GM20000 (cell line): ENCODE measurements at places on chromosomes 11 and 22.
A peak's percentile ranks its signal among the peaks of the same experiment; 100 is the strongest.

GRCh38 chr11:65857500-65857852, 504 bp downstream of the CFL1 start:
- no peak for DNase-seq

DNA sequence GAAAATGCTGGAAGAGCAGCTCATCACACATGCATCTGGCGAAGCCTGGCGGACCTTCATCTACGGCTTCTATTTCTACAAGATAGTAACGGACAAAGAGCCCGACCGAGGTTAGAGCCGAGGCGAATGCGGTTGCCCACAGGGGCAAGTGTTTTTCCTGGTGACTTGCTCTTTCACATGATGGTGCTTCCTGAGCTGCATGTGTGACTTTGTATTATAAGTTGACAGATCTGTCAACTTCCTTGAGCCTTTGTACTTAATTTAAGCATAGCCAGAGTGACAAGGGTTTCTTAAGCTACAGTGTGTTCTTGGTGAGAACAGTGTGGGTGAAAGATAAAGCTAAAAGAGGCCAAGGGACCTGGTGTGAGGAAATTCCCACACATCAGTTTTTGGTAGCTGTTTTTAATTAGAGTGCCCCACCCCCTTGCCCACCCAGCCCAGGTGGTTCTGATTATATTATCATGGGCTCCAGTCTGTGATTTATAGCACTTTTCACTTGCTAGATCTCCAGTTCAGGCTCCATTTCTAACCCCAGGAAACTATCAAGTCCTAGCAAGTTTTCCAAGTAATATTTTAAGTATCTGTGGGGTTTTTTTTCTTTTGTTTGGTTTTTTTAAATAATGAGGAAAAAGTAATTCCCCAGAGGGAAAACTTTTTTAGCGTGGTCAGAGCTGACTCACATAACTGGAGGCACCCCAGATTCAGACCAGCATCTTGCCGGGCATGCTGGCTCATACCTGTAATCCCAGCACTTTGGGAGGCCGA, 68.0 kb upstream of the YWHAH start:
- no peak for DNase-seq

DNA sequence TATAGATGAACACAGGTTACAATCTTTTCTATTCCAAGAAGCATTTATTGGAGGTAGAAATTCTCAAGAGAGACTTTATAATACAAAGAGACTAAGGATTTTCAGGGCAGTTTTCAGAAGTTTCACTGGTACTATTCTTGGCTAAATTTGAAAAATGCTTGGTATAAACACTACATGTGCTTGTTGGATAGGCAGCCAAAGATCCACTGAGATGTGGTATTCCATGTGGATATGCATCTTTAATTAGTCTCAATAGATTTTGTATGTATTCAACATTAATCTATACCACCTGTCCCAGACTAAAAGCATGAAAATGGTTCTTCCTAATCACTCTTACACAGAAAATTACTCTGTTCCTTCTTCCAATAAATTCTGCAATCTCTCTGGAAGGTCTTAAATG, 232.6 kb downstream of the CADM1 start:
- no peak for DNase-seq

DNA sequence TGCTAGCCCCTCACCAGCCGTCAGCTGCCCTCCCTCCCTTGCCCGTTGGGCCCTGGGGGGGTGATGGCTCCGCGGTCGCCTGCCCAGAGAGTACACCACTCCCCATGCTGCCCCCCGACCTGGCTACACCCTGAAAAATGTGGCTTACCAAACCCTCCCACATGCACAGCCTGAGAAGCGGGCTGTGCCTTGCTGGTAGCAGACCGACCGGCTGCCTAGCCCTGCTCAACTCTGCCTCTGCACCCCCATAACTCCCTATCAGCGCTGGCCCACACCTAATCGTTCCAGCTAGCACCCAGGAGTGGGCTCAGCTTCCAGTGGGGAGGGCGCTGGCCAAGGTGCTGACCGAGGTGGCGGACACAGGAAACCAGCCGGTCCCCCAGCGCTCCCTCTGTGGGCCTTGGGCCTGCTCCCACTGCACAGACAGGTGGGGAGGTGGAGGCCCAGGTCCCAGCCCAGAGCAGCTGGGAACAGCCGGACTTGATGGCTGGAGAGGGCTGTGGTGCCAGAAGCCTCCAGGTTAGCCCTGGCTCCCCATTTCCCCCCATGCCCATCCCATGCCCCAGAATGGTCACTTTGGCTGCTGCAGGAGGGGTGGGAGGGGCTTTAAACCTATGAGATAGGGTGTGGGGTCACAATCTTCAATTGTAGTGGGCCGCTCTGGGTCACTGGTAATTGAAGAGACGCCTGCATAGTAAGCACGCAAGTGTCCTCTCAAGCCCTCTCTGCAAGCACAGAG, 32.1 kb upstream of the PRODH start:
- no peak for DNase-seq

DNA sequence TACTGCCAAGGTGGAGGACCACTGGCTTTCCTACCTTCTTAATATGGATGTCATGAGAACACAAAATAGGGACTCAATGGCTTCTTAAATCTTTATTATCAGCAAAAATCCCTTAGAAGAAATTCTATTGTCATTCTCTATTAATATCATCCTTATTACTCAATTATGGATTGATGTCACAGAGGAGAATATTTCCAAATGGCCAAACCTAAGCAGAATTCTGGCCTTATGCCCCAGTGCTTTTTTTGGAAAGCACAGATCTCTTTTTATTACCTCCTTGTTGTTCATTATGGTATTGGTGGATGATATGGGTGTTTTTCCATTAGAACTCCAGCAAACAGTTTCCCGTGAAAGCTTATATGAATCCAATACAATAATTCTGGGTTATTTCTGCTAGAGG, 9.9 kb downstream of the CRTAM start:
- DNase-seq: no peak

DNA sequence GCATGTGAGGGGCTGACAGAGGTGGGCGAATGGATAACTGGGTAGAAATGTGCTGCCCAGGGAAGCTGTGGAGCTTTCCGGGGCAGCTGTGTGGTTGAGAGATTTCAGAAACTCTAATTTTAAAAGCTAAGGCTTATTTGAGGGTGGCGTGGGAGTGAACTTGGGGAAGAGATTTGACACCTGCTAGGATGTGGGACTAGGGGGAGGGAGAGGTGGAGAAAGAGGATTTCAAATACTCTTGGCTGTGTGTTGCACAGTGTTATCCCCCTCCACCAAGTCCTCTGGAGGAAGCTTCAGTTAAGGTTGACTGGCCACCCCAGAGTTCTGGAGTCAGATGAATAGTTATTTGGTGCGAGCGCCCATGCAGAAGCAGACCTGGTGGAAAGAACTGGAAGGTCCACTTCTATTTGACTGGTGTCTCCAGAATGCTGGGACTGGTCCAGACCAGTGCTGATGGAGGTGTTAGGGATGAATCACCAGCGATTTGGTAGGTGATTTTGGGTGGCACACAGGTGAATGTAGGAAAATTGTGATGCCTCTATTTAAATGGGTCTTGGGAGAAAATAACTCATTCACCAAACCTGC, 72.8 kb upstream of the ALX4 start:
- DNase-seq: no peak

DNA sequence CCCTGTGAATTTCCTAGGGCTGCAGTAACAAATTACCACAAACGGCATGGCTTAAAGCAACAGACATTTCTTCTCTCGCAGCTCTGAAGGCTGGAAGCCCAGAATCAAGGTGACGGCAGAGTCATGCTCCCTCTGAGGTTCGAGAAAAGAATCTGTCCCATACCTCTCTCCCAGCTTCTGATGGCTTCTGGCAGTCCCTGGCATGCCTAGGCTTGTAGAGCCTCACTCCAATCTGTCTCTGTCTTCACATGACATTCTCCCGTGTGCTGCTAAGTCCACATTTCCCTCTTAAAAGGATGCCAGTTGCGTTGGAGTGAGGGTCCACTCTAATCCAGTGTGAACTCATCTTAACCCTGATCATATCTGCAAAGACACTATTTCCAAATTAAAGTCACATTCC, 116.2 kb downstream of the NECTIN1 start:
- DNase-seq: no peak

GRCh38 chr11:10385696-10386095, 69.4 kb upstream of the AMPD3 start:
- no peak for DNase-seq

- DNase-seq: no peak
These were observed 14.8 kb downstream of the SHISA8 start for GRCh38 chr22:41899992-41900651.

- DNase-seq: peak; percentile 16
These were observed 108.7 kb upstream of the SNX19 start for GRCh38 chr11:131025020-131025419.

- DNase-seq: no peak
These were observed 201.9 kb upstream of the UBASH3B start for GRCh38 chr11:122453586-122453985.

GRCh38 chr11:69183613-69184012, 27.9 kb downstream of the SMIM38 start:
- DNase-seq: peak; percentile 60

DNA sequence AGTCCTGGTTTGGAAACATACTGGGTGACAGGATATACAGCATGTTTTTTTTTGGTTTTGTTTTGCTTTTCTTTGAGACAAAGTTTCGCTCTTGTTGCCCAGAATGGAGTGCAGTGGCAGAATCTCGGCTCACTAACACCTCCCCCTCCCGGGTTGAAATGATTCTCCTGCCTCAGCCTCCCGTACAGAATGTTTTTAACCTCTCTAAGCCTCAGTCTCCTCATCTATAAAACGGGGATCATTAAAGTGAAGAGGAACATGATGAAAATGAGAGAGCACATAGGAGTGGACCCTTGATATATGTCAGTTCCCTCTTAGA, 28.1 kb upstream of the SCARF2 start:
- no peak for DNase-seq

DNA sequence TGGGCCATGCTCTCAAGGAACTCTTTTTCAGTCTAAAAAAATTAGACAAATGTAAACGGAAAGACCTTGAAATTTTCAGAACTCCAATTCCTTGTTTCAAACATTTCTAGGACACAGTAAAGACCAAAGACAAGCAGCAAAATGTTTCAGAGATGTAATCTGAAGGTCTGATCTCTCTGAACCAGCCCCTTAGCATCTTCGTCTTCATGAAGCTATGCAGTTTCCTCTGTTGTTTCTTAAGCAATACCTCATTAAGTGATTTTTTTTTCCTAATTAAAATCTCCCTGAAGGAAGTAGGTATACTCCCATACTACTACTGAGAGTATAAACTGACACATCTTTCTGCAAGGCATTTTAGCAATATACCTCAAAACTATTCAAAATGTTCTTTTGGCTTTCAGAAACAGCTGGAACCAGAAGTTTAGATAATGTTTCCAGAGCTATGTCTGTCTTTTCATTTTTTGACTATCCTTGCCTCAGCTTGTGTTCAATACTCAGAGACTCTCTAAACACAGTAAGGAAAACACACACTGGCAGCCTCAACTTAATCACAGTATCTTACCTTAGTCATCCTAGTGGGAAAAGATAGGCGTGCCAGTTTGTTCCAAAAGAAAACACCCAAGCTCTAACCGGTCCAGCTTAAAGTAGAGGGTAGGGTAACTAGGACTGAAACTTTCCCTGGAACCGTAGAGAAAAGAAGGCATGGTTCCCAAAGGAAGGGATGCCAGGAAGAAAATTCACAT, 25.1 kb downstream of the SBF2 start:
- DNase-seq: no peak

- DNase-seq: no peak
These were observed 42.7 kb downstream of the SGSM1 start for GRCh38 chr22:24848559-24849168.

- DNase-seq: no peak
These were observed 119.2 kb downstream of the PHF21B start for GRCh38 chr22:44890416-44891292.

DNA sequence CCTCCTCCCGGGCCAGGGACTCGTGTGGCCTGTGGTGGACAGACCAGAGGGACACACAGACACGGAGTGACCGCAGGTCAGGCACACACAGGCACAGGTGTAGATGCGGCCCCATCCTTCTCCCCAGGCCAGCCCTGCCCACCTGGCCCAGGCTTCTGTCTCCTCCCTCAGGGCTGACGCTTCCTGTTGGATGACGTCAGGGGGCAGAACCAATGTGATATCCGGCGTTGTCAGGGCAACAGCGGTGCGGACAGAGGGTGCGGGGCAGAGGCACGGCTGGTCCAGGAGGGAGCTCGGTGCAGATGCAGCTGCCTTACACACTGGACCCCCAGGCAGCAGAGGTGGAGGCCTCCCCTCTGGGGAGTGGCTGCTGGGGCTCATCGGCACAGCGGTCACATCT, 2.9 kb upstream of the TUBGCP6 start:
- peak; percentile 75 for DNase-seq

GRCh38 chr11:126318574-126319373, 14.9 kb downstream of the DCPS start:
- DNase-seq: peak; percentile 66

- no peak for DNase-seq
These were observed 256.9 kb downstream of the KIRREL3 start for GRCh38 chr11:126743628-126744027.

- DNase-seq: no peak
These were observed 469 bp downstream of the ZBED5 start for GRCh38 chr11:10857459-10857708.

DNA sequence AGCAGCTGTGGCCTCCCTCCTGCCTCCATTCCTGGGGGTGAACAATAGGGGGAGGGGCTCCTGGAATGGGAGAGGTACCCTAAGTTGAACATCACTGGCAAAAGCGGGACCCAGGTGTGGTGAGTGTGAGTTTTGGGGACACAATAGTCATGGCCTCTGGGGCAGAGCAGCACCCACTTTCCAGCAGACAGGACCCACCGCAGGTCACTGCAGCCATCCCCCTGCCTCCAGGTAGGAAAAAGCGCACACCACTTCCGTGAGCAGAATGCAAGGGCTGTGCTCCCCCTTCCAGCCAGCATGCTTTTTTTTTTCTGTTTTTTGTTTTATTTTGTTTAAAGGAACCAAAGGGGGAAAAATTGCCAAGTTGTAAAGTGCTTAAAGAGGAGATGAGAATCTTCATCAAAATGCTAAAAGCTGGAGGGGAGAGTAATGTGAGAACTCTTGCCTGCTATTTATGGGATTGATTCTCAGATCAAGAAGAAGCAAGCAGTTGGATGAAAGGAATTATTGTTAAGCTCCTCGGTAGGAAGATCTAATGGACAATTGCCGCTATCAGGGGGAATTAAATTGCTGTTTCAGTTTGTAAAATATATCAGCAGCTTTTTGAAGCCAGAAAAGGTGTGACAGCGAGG, 152.9 kb downstream of the FEZ1 start:
- no peak for DNase-seq

GRCh38 chr11:121372028-121372427, 79.5 kb downstream of the SC5D start:
- DNase-seq: no peak

DNA sequence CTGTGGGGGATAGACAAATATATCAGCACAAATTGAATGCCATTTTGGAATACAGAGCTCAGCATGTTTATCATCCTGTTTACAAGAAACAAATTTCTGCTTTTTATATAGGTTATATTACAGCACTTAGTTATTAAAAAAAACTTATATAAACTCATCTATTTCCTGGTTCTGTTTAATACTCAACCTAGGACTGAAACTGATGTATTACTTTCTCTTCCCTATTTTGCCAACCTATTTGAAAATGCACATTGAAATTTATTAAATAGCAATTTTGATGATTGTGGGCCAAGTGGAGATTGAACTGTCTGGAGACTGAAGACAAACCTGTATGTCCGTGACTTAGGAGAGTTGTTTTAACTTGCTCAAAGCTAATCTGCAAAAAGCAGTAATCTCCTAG, 288.3 kb upstream of the ANO3 start:
- DNase-seq: peak; percentile 2

GRCh38 chr11:62854013-62854824, 14.8 kb upstream of the WDR74 start:
- DNase-seq: no peak

- no peak for DNase-seq
These were observed 560.4 kb downstream of the TBC1D22A start for GRCh38 chr22:47322854-47323253.
